ENCODE measurements at places on chromosomes 5 and 9.

- no peak for DNase-seq
These were observed 57.2 kb upstream of the RNF130 start for GRCh38 chr5:180128671-180129261.

DNA sequence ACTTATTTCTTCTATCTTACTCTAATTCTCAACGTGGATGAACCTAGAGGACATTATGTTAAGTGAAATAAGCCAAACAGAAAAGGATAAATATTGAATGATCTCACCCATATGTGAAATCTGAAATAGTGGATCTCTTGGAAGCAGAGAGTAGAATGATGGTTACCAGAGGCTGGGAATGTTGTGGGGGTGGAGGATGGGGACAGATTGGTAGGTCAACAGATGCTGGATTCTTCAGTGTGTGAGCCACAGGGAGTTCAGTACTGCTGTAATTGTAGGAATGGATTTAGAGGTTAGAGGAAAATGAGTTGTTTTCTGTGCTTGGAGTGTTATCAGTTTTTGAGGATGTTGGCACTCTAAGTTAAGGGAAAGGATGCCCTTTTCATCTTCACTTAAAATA, 190.6 kb downstream of the FBXL7 start:
- no peak for DNase-seq

- DNase-seq = no peak
These were observed at the start of gene CD14 for GRCh38 chr5:140633021-140633471. Gene CD14 (minus strand): TSS chr5:140633175. CDS start chr5:140633071, 104 bp downstream.

DNA sequence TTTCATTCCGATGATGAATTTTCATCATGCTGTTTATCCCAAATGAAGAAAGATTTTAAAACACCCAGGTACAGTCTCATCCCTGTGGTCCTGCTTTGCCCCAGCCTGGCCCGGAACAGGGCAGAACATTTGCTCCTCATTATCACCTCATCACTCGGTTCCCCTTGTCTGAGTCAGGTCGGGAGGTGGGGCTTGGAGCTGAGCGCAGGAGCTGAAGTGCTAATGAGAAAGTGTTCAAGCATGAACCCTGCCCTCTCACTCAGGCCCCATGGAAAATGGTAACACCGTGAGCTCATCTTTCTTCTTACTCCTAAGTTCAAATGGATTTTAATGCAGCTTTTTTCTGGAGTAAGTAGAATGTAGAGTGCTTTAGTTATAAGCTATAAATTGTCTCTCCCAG, 466.2 kb downstream of the KDM4C start:
- DNase-seq = no peak

DNA sequence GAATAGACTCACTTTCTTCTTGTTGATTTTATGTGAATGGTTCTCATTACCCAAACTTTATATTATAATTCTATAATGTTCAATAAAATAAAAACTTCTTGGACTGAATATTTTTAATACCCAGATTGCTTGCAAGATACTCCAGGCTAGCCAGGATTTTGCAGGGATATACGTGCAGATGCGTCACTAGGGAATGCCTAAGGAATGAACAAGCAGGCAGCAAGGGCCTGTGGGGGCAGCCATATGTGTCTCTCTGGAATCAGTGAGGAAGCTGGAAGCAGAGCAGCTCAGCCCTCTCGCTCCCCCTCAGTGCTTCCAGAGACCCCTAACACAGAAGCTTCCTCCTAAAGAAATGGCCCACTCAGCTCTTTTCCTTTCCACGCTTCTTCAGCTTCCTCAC, 457.4 kb downstream of the CCDC171 start:
- DNase-seq = no peak

DNA sequence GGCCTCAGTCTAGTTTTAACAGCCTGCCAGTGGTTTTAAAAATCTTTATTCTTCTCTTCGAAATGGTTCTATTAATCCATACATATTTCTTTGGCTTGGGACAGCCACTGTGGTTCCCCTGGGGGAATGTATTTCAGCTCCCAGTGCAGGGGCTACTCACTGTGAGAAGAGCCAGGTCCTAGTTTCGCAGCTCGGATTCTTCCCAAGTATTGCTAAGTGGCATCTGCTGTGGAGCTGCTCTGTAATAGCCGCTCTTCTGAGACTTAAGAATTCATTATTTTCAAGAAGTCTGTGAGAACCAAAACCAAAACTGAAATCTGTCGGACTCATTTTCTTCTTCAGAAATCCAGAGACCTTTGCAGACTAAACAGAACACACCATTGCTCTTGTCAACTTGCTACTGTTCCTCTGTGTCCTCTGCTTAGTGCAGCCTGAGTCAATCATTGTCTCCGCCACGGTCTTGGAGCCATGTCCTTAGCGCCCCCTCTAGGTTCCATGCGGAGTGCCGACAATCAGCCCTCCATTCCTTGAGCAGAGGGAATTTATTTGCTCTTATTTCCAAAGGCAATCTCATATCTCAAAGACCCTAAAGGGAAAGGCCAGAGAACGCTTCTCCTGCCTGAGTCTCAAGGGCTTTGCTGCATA, 478.2 kb downstream of the SPATA31D1 start:
- no peak for DNase-seq

GRCh38 chr9:1707291-1707690, 307.9 kb upstream of the SMARCA2 start:
- DNase-seq = no peak

DNA sequence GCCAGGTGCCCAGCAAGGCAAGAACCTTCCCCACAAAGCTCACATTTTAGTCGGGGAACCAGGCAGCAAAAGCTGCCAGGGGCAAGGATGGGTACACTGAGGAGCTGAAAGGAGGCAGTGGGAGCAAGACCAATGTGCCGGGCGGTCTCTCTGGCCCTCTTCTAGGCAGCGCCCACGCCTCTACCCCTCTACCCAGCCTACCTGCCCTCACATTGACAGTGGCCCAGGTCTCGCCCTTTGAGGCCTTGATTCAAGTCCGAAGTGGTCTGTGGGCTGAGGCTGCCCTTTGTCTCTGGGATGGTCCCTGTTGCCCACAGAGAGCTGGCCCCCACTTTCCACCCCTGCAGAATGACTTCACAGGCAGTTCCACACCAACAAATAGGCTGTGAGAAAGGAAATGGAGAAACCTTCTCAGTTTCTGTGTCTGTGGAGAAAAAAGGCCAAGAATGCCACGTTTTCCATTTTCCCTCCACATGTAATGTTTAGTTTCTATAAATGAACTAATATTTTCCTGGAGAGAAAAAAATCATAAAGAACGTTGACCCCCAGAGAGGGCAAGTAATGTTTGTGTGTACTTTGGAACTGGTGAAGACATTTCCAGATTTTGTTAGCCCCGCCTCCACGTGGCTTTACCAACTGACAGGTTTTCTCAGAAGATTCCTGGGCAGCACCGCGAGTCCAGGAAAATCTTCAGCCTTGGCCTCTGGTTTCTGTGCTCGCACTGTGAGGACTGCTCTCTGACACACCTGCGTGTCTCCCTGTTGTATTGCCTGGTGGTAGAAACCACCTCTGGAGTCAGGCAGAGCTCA, 57.4 kb upstream of the ANGPTL2 start:
- no peak for DNase-seq

All from esophagus squamous epithelium (tissue), 5 donors.